ENCODE measurements at places on chromosomes 6 and 20. TPM values are rescaled to one million over a fixed set of nuclear protein-coding genes. Genes with fewer than 3 reads are reported as not detected.

SLC4A11 gene
- total RNA-seq: 3.6 TPM

SEL1L2 gene
- not detected for total RNA-seq

LPIN3 gene
- 5.2 TPM for total RNA-seq

RAET1E gene
- 0.43 TPM for total RNA-seq

MLN gene
- total RNA-seq: not detected

GMPR gene
- total RNA-seq: 25.0 TPM

BPIFA1 gene
- not detected for total RNA-seq

Data from thoracic aorta endothelial cell (primary cell).